ENCODE measurements at places on chromosomes 4 and X.

- DNase-seq, result no peak
These were observed 248.4 kb upstream of the TTC29 start for GRCh38 chr4:147194114-147194513.

- no peak for DNase-seq
These were observed 738.4 kb downstream of the RPA4 start for GRCh38 chrX:97622111-97622510.

DNA sequence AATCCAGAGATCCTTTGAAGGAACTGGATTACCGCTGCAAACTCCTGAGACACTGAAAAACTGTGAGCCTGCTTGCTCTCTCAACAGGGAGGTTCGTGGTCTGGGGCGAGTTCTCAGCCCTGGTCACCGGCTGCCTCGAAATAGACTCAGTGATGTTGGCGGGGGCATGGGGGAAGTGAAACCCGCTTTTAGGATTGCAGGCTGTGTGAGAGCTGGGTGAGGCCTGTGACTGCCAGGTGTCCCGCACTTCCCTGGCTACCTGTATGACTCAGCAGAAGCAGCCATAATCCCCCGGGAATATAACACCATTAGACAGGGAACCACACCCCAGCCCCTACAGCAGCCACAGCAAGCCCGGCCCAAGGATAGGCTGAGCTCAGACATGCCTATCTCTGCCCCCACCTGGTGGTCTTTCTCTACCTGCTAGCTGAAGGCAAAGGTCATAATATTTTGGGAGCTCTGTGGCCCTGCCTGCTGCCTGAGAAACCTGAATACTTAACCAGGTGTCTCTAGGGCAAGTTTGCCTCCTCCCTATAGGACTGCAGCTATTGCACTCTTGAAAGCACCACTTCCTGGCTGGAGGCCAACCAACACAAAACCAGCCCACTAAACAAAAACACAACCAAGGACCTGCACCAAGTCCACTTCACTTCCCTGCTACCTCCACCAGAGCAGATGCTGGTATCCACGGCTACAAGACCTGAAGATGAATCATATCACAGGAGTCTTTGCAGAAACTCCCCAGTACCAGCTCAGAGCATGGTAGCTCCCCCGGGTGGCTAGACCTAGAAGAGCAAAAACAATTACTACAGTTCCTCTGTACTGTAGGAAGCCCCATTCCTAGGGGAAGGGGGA, 202.0 kb downstream of the RRAGB start:
- DNase-seq, result no peak

- no peak for DNase-seq
These were observed 79.9 kb downstream of the FAM53A start for GRCh38 chr4:1604181-1604705.

DNA sequence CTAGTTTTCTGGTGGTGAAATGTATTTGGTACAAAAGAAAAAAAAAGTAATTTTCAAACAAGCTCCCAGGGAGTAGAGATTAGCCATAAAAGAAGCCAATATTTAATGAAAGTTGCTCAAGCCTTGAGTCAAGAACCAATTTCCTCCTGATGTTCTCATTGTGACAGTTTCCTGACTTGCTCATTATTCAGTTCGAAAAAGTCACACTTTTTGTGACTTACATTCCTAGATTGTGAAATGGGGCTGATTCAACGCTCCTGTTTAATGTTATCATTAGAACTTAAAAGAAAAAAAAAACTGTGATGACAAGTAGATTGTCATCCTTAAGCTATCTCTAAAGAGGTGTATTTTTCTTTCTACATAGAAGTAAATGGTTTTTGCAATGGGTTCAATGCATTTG, 122.6 kb upstream of the BMPR1B start:
- DNase-seq, result no peak

GRCh38 chrX:87006561-87006960, 511.0 kb upstream of the KLHL4 start:
- no peak for DNase-seq

DNA sequence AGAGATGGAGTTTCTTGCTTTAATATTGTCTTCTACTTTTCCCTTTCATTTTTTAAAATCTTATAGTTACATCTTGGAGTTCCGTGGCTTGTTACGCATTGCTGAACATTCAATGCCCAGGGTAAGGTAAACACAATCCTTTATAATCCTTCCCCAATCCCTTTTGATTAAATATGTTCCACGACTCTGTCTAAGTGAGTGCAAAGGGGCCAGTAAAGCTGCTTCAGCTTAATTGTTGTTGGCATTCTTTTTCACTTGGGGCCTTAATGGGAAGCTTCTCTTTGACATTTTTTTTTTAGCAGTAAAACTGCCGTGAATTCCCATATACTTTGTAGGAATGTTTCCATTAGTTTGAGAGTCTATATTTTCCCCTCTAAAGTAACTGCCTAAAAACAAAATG, 1028.1 kb downstream of the C4orf33 start:
- DNase-seq, result no peak

- DNase-seq, result no peak
These were observed 1.2 kb downstream of the FAM241A start for GRCh38 chr4:112146502-112146813.

GRCh38 chr4:113996599-113997177, 17.2 kb upstream of the ARSJ start:
- no peak for DNase-seq

DNA sequence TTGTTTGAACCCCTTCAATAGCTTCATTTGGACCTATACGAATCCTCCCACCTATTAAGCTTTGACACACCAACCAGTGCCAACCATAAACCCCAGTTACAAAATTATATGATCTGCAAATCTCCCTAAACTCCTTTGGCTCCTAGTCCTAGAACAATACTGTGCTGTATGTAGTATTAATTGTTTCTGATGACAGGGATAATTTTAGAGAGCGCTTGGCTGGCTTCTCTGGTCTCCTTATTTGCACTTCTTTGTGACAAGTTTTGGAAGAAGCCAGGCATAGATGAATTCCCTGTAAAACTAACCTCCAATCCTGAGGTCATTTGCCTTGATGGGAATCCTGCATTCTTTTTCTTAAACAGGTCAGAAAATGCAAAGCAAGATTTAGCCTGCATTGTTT, 433.0 kb downstream of the PPARGC1A start:
- no peak for DNase-seq

DNA sequence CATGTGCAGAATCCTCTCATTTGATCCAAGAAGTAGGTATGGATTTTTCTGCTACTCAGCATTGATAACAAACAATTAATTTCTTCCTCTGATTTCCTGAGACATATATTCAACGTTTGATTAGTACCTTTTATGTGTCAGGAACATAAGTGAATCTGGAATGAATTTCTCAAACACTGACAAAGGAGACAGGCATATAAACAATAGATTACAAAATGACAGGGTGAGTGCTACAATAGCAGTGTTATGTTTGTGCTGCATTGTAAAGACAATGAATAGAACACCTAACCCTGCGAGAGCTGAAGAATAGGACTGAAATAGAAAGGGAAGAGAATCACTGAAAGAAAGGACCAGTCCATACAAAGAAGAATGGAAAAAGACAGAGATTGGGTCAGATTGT, 52.9 kb downstream of the ARHGAP24 start:
- DNase-seq, result no peak

DNA sequence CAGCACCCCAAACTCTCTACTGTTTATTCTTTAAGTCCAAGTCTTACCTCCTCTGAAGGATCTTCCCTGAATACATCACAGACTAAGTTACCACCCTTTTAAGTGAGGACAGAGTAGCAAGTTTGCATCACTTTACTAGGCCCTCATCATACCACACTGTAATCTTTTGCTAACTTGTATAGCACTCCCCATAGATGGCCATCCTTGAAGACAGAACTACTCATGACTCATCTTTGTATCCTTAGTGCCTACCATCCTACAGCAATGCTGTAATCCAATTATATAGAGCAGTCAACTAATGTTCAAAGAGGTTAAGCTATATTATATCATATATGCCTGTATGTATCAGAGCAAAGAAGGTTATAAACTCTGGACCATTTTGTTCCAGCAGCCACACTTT, 101.4 kb downstream of the ADAMTS3 start:
- no peak for DNase-seq

GRCh38 chr4:27068151-27068867, 207.7 kb downstream of the STIM2 start:
- no peak for DNase-seq

- DNase-seq, result no peak
These were observed 31.9 kb downstream of the APLN start for GRCh38 chrX:129622757-129623301.

GRCh38 chrX:49003696-49004095, 1.6 kb upstream of the GRIPAP1 start:
- DNase-seq, result no peak

DNA sequence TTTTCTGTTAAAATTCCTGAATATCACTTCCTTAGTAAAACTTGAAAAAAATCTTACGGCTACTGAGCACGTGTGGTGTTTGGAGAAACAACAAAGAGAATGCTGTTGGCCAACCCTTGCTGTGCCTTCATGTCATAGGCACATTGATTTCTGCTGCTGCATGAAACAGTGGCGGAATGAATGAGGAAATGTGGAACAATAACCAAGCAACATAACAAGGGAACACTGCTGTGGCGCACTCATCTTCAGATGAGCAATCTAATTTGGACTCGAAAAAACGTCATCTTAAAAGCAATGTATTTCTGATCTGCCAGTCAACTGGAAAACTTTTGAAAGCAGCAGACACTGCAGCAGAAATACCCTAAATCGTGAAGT, 51.4 kb downstream of the PROM1 start:
- DNase-seq, result no peak

DNA sequence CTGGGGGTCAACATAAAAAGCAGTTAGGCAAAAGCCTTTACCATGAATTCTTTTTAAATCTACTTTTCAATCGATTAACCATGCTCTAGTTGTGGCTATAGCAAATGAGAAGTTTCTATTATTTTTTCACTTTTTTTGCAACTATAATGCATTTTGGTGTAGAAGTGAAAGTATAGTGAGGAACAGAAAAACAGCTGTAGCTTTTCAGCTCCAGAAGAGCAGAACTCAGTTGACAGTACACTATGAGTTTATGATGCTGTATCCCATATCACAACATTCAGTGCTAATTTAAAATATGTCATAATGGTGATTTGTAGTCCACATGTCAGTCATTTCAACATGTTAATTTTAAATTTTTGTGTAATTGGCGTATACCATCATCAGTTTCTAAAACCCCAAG, 8.7 kb upstream of the MUC7 start:
- DNase-seq, result no peak

DNA sequence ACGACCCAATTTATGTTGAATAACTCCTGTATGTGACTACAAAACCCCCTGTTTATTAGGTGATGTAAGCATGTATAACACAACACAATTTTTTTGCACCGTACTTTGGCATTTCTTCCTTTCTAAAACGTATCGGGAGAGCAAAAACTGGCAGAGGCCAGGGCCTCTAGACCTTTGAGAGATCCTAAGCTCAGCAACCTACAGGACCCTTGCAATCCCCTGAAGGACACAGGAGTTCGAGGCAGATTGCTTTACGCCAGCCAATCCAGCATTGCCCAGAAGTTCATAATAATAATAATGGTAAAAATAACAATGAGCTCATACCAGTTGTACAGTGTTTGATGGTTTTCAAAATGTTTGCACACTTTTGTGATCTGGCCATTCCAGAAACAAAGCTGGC, 7.7 kb downstream of the NKX3-2 start:
- DNase-seq, result no peak

DNA sequence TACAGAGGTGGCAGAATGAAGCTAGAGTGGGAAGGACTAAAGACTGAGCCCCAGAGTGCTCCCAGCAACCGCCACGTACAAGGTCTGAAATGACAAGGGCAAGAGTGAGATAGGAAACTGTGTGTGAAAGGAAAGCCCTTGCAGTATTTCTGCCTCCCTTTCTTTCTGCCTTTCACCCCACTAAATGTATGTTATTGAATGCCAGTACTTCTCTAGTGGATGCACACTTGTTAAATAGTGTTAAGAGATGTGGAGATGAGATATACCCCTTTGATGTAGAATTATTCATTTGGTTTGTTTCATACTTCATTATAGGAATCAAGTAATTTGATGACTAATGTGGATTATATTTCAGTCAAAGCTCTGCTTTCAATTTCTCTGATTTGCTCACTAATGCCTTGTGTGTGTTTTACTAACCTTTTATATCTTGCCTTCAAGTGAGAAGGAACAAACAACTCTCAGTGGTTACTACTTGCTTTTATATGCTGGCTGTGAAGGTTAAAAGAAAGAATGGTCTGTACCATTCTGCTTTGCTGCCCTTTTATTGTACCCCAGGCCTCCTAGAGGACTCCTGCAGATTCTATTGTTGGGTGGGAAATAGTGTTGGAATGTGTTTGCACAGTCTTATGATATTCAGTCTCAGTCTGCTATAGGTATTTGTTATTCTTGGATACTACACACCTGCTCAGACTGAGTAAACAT, 8.0 kb upstream of the ANXA3 start:
- DNase-seq, result no peak

DNA sequence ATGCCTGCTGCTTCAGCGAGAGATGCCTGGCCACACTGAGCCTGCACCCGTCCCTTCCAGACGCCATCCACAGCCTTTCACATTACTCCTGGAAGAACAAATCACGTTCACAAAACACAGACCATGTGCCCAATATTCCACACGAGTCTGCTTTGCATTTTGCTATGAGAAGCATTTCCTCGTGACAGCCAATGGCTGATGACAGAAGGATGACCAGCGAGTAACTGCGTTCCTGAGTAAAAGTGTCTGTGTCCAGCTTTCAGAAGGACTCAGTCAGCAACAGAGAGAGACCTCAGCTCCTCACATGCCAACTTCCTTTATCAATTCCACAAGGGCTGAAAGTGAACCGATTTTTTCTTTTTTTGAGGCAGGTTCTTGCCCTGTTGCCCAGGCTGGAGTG, 19.5 kb downstream of the NAT8L start:
- no peak for DNase-seq

- no peak for DNase-seq
These were observed 682.2 kb upstream of the DIAPH2 start for GRCh38 chrX:96002431-96002830.

GRCh38 chr4:140095694-140096482, 58.1 kb downstream of the MAML3 start:
- DNase-seq, result peak; percentile 78

GRCh38 chr4:53019485-53020382, 157.6 kb downstream of the RASL11B start:
- DNase-seq, result no peak

GRCh38 chr4:6689506-6689960, 4.1 kb upstream of the S100P start:
- no peak for DNase-seq

DNA sequence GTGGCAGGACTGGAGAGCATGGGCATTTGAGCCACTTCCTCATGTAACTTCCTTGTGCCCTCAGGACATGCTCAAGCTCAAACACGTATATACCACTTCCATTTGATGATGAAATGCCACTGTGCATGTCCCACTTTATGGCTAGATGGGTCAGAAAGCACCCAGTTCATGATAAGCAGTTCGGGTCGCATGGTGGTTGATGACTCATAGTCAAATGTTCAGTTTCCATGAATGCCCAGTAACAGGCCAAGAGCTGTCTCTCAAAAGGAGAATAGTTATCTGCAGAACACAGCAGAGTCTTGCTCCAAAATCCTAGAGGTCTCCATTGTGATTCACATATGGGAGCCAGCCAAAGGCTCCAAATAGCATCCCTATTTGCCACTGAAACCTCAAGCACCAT, 48.9 kb upstream of the SPIN3 start:
- no peak for DNase-seq

GRCh38 chrX:2478546-2479419, 22.0 kb downstream of the DHRSX start:
- no peak for DNase-seq

- DNase-seq, result no peak
These were observed 4.7 kb downstream of the HAND2 start for GRCh38 chr4:173525118-173526011.

GRCh38 chr4:94285666-94286065, 57.0 kb downstream of the HPGDS start:
- no peak for DNase-seq
